Activated CD4-positive, CD25-positive, alpha-beta regulatory T cell (primary cell): ENCODE measurements at places on chromosomes 11 and 22.

GRCh38 chr22:49862496-49862776 lies 8.8 kb downstream of the ZBED4 start:
- no peak for DNase-seq

DNA sequence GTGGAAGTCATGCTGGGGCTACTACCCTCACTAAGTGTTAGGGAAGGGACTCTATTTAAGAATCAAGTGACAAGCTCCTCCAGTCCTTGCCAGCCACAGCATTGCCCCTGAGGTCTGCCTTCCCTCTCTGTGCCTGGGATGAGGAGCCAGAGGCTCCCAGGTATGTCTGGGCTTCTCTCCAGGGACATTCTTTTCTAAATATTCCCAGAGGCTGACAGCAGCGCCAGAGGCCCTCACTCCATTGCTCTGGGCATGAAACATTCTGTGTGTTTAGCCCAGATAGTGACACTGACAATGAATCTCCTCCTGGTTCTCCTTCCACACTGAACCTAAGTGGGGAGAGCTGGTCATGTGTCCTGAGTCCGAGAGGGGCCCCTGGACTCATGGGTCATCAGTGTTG lies 2.2 kb downstream of the OR51E1 start:
- DNase-seq = no peak

DNA sequence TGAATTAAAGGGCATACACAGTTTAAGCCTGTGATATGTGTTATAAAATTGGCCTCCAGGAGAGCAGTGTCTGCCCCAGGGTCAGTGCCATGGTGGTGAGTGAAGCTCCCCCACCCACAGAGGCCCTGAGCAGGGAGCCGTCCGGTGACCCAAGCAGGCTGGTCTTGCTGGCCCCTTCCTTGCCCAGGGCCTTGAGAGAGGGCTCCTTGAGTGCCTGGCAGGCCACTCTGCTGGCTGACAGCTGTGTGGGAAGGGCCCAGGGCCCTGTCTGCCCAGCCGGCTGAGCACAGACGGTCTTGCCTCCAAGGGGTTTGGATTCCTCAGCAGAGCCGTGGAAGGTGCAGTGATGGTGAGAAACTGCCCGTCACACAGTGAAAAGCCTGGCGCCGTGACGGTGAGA lies 25.9 kb downstream of the PTDSS2 start:
- DNase-seq = no peak

GRCh38 chr11:131350872-131351271 lies 19.5 kb upstream of the NTM start:
- no peak for DNase-seq

GRCh38 chr11:63552921-63553320 lies 10.3 kb downstream of the PLAAT2 start:
- no peak for DNase-seq

DNA sequence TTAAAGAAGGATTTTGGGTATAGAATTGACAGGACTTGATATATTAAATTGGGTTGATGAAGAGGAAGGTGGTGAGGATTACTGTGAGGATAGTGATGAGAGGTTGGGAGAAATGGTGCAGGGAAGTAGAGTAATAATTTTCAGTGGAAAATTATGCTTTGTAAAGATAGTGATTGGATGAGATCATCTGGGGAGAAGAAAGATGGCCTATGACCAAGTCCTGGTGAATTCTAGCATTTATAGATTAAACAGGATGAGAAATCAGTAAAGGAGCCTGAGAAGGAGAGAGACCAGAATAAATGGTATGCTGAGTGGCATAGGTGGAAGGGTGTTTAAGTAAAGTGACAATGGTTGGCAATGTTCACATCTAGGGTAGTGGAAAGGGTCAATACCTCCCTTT lies 15.0 kb downstream of the IPO7 start:
- DNase-seq = no peak

DNA sequence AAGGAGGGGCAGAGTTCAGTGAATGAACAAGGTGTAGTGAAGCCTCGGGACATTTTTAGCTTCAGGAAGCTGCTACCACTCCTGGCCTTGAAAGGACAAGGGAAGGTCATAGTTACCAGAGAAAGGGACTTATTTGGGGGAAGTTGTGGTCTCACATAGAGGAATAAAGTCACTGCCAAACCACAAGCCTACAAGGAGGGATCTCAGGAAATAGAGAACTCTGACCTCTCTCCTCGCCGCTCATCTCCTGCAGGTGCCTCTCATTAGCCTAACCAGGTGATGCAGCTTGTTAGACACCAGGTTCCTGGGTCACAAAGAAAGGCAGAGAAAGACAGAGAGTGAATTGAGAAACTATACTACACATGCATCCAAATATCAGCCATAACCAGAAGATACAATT lies 14.3 kb upstream of the TOLLIP start:
- no peak for DNase-seq

DNA sequence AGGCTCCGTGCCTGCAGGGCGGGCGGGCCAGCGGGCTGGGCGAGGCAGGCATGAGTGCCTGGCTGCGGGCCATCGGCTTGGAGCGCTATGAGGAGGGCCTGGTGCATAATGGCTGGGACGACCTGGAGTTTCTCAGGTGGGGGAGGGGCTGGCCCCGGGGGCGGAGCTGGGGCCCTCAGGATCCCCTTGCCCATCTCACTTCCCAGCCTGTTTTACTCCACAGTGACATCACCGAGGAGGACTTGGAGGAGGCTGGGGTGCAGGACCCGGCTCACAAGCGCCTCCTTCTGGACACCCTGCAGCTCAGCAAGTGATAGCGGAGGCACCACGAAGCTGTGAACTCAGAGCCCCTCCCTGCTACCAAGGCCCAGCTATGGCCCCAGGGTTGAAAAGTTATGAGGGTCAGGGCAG lies 5.9 kb downstream of the PHOX2A start:
- peak; percentile 36 for DNase-seq

DNA sequence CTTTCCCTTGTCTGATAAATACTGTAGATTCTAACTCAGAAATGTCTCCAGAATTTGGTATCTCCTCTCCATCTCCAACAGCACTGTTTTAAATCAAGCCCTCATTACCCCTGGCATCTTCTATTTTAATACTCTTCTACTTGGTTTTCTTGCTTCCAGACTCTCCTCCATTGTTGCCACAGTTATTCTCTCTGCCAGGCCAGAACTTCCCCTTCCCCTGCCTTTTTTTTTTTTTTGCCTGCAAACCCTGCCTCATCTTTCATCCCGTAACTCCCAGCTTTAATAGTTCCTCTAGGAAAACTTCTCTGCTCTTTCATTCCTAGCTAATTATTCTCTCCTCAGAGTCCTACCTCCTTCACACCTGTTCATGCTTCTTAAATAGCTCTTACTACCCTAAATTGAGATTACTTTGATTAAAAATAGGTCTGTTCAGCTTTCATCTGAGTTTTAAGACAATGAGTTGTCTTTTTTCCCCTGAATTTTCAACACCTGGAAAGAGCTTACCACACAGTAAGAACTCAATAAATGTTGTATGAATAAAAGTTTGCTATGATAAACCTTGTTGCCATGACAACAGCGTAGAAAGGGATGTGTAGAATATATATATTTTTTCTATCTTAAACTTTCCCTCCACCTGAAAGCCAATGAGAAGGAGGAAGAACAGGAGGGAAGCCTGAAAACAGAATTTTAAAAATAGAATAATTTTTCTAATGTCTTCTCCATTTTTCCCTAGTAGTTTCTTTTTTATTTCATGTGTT lies 3.6 kb downstream of the IL18 start:
- DNase-seq = no peak

- DNase-seq = no peak
Measured at GRCh38 chr11:120239713-120240640, at the start of gene POU2F3. TSS of gene POU2F3 (plus strand) at chr11:120240140. CDS start at chr11:120240344, 204 bp downstream.

- no peak for DNase-seq
Measured at GRCh38 chr22:44221710-44222475, 41.2 kb downstream of the PARVG start.

DNA sequence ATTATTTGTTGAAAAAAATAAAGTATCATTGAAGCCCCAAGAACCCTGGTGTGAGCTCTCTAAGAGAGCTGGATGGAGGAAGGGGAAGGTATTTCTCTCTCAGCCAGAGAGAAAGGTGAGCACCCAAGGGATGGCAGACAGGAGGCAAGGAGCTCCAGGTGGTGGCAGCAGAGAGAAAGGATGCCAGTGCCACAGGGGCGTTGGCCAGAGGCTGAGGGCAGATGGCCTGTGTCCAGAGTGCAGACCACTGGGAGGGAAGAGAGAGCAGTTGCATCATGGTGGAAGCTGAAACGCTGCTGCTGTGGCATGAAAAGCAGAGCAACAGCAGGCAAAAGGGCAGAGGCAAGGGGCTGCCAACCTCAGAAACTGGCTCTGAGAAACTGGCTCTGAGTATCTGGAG lies 8.5 kb downstream of the SPON1 start:
- no peak for DNase-seq

- DNase-seq = no peak
Measured at GRCh38 chr11:75823415-75823814, 8.4 kb downstream of the UVRAG start.

DNA sequence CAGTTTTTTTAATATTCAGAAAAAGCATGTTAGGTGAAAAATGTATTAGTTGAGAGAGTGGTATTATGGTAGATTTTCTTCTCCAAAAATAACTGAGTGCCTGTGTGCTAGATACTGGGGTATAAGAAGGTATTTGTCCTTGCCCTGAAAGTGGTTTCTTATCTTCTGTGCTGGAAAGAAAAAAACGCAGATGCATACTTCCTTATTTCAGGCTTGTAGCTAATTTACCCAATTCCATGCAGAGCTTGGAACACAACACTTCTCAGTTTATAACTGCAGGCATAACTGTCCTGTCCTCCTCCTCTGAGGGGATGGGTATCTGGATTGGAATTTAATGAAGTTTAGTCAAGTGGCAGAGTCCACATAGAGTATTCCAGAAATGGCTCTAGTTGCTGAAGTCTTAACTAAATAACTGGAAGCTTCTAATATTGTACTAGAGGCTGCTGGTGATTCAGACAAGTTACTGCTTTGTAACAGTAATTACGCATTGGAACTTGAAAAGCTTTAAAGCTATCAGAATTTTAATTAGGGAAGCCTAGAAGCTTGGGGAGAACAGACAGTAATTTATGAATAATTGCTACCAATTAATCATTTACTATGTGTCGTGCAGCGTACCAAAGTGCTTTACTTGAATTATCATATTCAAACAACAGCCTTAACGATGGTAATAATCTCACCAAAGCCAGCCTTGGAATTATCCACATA lies 12.7 kb upstream of the C11orf91 start:
- DNase-seq = no peak

- no peak for DNase-seq
Measured at GRCh38 chr22:38267086-38267485, 5.7 kb downstream of the TMEM184B start.

GRCh38 chr11:10602366-10602765 lies 33.9 kb upstream of the LYVE1 start:
- no peak for DNase-seq

- no peak for DNase-seq
Measured at GRCh38 chr22:50473088-50473487, 1.7 kb downstream of the SBF1 start.

DNA sequence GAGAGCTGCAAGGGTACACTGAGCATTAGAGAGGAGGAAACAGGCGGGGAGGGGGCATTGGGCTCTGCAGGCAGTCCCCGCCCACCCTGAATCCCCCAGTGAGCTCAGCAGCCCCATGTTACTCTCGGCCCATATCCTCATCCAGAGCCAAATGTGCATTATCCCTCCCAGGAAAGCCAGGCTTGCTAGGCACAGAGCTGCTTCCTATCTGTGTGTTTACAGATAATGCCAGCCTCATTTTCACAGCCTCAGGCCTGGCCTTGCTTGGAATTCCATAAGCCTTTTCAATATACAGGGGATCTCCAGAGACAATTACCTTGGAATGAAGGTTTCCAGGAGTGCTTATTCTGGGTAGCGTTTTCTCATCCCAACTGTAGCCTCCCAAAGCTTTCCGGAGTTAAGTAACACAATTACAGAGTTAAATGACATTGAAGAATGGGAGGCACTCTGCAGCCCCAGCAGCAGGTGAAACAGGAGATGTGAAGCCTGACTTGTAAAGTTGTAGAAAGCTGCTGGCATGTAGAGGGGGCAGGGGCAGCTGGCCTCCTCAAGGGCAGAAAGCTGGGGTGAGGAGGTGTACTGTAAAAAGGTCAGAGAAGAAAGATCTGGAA lies 91.5 kb upstream of the TBCEL start:
- no peak for DNase-seq

- no peak for DNase-seq
Measured at GRCh38 chr22:46598737-46599424, 21.3 kb upstream of the GRAMD4 start.

- DNase-seq = no peak
Measured at GRCh38 chr11:76678321-76678720, 7.8 kb upstream of the LRRC32 start.

GRCh38 chr11:22491555-22492225 lies 133.9 kb downstream of the FANCF start:
- DNase-seq = no peak

DNA sequence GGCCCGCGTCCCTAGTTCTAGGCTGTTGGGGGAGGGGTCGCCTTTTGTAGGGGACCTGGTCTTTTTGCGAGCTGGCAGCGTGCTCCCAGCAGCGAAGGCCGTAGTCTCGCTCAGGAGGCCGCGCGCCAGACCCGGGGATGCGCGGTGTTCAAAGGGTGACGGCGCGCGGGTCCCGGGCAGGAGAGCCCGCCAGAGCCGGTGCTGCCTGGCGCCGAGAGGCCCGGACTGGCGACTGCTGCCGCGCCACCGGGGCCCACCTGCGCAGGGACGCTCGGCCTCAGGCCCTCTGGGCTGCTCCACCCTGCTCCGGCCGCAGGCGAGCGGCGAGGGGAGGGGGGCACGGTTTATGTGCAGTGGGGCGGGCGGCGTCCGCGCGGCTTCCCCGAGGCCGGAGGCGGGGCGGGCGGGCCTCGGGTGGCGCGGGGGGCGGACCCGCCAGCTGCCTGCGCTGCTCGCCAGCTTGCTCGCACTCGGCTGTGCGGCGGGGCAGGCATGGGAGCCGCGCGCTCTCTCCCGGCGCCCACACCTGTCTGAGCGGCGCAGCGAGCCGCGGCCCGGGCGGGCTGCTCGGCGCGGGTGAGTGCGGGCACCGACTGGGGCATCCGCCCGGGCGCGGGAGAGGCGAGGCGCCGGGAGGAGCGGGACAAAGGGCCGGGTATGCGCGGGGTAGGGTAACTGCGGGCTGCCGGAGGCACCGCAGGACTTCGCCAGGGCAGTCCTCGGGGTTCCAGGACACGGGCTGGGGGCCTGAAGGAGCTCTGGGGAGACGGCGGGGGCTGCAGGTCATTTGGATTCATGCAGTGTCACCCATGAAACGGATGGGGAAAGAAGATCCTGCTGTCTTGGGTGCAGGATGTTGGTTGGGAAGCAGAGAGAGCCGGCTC lies at the start of gene PRSS23:
PRSS23 (plus strand) TSS at position 467 of the 884 bp plus-strand sequence. CDS start 7,102 bp downstream, outside the sequence.
- no peak for DNase-seq

DNA sequence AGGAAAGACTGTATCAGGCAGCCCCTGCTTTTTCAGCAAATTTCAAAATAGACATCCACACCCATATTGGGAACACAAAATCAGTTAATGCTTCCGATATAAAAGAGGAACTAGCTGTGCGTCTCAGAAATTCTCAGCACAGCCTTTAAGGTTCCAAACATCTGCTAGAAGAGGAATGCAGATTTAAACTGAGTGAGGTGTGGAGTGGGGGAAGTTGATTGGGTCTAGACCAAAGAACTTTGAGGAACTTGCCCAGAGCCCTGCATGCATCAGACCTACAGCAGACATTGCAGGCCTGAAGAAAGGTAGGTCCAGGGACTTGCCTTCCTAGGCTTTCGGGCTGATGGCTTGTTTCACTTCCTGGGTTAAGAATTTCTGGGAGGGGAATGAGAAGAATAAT lies at the start of gene MS4A4A:
MS4A4A (plus strand) TSS at position 255 of the 400 bp plus-strand sequence; CDS start at position 265, 10 bp downstream.
- DNase-seq = no peak
